ENCODE measurements at places on chromosomes 7 and 10.

GRCh38 chr10:91163869-91164474, 56.5 kb upstream of the PCGF5 start:
- peak; percentile 49 for DNase-seq

GRCh38 chr10:110746254-110746826, 102.2 kb downstream of the RBM20 start:
- DNase-seq = peak; percentile 74

GRCh38 chr10:1625731-1626130, 111.6 kb downstream of the ADARB2 start:
- no peak for DNase-seq

GRCh38 chr7:15678653-15679052, 7.8 kb downstream of the MEOX2 start:
- no peak for DNase-seq

DNA sequence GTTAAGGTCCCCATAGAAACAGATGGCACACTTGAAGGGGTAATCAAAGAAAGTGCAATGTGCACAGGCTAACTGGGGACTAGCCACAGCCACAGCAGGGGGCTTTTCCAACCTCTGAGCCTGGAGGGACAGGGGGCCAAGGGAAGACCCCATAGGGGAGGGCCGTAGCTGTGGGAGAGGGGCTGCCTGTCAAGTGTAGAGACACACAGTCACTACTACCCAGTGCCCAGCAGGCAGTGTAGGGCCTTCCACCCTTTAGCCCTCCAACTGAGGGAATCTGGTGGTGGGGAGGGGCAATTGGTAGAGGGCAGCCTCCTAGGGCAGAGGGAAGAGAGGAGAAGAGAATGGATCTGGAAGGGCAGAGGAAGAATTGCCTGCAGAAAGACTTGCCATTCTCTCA, 54.6 kb downstream of the CREB5 start:
- no peak for DNase-seq

DNA sequence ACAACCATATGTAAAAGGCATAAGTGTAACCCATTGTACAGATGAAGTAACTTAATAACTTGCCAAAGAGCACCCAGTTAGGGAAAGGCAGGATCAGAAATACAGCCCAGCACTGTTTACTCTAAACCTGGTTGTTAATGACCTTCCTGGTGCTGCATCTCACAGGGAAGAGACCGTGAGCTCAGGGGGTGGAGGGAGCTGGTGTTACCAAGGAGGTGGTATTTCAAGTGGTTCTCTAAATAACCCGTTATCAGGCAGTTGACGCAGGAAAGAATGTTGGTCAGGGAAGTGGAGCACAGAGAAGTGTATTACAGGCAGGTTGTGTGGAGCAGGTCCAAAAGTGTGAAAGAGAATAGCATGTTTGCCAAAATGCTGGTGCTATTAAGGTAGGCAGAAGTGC, 4.4 kb upstream of the ST7 start:
- no peak for DNase-seq

- no peak for DNase-seq
Measured at GRCh38 chr7:45596665-45597095, 22.5 kb downstream of the ADCY1 start.

- no peak for DNase-seq
Measured at GRCh38 chr7:134686786-134687185, 40.1 kb downstream of the BPGM start.

GRCh38 chr10:30991647-30992011, 40.0 kb downstream of the ZNF438 start:
- DNase-seq = no peak

- no peak for DNase-seq
Measured at GRCh38 chr7:6271060-6271658, 1.3 kb downstream of the CYTH3 start.

GRCh38 chr10:75023074-75023473, 88.4 kb upstream of the SAMD8 start:
- no peak for DNase-seq

DNA sequence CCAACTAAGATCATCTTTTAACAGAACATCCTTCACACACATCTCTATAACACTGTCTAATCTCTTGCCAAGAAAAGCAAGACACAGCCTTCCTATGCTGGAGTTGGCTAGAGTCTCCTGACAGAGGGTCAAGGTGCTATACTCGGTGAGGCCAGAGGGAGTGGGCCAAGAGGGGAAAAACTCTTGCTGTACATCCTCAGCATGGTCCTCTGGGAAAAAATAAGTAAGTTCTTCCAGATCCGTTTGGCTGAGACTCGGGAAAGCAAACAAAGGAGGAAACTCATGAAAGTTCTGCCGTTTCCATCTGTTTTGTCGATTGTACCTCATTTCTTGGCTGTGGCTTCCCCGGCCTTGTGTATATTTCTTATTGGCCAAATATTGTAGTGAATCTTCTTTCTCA, 33.9 kb downstream of the VWDE start:
- DNase-seq = no peak

GRCh38 chr7:2051707-2052656, 180.8 kb downstream of the MAD1L1 start:
- no peak for DNase-seq

DNA sequence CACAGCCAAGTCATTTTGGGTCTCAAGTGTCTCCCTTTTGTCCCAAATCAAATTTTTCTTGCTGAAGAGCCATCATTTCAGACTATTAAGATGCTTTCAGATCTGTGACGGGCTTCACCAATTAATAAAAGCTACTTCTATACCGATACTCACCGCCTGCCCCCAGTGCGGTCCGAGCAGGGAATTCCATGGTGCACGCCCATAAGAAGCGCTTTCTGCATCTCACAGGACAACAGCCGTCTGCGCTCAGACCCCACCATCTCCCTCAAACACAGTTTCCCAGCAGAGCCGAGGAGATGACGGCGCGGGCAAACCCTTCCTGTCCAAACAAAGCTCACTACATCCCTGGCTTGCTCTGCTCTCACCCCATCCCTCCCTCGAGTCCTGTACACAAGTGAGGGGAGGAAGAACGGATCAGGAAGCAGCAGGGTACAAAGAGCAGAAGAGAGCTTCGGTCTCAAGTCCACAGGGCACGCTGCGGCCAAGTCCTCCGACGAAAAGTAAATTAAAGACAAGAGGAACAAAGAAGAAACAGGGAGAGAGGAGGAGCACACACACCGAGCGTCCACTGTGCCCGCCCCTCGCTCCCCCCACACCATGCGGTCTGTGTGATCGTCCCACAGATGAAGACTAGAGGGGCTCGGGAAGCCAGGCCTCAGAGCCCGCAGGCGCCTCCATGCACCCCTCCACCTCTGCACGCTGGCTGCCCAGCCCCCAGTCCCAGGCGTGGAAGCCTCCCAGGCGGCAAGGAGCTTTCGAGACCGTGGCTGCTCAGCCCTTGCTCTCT, 121.9 kb downstream of the MAD1L1 start:
- no peak for DNase-seq

- peak; percentile 13 for DNase-seq
Measured at GRCh38 chr7:64999165-65000004, 7.1 kb downstream of the ERV3-1 start.

- no peak for DNase-seq
Measured at GRCh38 chr7:69301253-69301652, 297.0 kb upstream of the AUTS2 start.

GRCh38 chr10:104580321-104580720, 60.8 kb upstream of the SORCS3 start:
- no peak for DNase-seq

DNA sequence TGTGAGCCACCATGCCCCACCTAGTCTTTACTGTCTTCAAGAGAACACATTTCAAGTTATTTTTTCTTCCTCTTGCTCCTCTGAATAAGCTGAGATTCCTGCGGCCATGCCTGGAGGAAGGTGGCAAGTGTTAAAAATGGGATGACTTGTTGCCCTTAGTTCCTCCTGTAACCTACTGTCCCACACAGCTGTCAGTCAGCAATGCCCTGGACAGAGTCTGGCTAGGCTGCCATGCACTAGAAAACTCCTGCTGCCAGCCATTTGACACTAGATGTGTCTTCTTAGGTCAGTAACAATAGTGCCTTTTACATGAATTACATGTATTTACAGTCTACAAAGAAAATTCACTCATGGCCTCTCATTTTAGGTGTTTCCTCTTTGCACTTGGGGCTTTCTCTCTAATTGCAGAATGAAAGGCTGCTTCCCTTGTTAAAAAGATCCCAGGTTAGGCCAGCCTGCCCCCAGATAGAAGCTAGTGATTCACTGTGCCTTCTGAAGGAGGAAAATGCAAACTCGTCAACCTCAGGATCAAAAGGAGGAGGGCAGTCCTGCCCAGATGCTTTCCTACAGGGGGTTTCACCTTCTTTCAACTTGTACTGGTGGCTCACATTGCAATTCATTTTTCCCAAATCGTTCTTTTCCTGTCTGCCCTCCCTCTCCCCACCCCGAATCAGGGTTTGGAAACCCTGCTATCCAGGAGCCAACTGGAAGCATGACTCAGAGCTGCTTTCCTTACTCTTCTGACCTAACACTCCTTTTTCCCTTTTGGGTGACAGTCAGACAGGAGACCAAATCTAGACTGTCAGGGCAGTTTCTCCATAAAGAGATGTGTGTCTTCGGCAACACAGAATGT, 136.6 kb downstream of the SPAG6 start:
- DNase-seq = no peak

GRCh38 chr10:86961481-86962091, 3.2 kb downstream of the SNCG start:
- no peak for DNase-seq

DNA sequence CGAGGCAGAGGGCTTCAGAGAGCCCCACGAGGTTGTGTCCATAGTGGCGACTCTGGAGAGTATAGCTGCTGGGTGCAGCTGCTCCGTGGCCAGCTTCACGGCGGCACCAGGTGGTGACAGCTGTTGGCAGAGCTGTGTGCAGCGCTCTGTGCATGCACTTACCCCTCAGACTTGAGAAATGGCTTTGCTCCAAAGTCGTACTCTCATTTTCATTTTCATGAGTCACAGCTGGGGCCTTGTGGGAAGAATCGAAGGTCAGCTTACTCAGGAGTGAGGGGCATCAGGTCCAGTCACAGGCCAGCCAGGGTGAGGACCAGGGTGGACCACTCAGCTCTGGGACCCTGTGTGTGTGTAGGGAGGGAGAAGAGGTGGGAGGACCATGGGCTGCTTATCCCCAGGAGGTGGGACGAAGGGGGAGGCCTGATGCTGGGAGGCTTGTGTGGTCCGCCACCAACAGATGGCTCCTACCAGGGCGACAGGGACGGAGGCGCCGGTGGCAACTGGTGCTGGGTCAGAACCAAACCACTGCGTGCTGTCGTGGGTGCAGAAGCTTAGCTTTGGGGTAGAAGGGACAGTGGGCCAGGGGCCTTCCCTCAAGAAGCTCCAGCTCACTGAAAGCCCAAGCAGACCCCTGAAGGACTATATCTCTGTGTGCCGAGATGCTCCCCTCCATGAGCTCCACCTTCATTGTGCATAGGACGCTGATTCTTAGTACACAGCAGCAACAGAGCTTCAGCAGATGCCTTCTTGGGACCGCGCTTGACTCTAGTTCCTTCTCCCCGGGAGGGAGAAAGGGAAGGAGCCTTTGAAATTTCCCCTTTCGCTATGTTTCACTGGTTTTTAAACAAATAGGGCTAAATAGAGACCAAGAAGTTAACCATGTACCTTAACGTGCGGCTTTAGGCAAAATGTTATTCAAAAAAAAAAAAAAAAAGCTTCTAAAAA, 225.0 kb downstream of the CELF2 start:
- peak; percentile 94 for DNase-seq

GRCh38 chr10:70302292-70302691, 18.5 kb upstream of the NPFFR1 start:
- DNase-seq = no peak

DNA sequence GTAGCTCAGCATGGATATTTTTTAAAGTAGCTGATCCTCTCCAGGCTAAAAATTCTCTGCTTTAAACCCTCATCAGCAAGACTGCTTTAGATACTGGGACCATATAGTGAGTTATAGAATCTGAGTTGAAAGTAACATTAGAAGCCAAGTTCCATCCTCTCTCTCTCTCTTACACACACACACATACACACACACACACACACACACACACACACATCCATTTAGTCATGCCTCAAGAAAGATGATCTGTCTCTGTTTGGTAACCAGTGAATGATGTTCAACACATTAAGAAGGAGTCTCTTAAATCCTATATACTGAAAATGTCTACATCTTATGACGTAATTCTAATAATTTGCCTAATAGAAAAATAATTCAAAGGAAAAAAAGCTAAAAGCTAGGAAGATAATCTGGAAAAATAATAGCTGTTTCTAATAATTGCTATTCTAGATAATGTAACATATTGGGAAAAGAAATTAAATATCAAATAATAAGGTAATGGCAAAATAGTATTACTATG, 16.9 kb upstream of the ATP6V0A4 start:
- no peak for DNase-seq

- DNase-seq = no peak
Measured at GRCh38 chr7:155401884-155402283, 56.0 kb upstream of the EN2 start.

DNA sequence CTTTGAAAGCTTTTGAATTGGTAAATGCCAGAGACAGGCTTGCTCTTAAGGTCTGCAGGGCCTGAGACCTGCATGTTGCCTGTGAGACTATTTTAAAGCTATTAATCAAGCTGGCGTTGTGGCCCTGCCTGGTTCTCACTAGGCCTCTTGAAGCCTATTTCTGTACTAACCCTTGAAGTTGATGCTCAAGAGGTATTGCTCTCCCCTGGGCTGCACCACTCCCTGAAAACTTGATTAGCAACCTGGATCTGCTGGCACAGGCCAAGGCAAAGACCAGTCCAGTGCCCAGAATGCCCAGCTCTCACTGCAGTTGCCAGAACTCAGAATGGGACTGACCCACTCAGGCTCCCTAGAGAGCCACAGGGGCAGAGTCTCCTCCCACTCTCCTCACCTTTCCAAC, 220.0 kb upstream of the MEOX2 start:
- no peak for DNase-seq

GRCh38 chr10:53223851-53224250, 451.3 kb upstream of the MBL2 start:
- DNase-seq = no peak

DNA sequence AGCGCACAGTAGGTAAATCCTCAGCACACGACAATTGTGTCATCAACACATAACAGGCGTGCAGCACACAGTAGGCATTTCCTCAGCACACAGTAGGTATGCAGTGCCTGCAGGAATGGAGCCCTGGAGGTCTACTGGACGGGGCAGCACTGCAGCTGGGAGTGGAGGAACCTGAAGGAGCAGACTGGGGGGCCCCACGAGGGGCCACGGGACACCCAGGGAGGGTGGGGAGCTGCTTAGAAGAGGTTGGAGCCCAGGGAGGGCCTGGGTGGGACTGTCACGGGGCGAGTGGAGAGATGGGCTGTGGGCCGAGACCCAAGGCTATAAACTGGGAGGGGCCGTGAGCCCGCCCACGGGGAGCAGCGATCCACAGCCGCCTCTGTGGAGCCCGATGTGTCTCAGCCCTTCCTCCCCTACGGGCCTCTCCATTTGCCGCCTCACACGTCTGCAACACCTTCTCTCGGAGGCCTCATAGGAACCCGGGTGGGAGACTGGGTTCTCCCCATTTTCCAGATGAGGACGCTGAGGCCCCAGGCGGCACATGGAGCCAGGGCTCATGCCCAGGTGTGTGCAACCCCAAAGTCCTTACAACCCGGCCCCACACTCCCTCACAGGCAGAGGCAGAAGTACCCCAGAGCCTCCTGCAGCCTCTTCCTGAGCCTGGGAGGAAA, 101.5 kb downstream of the MICALL2 start:
- no peak for DNase-seq
